Fibroblast of villous mesenchyme (primary cell): ENCODE measurements at places on chromosomes 3 and 15. TPM values are rescaled to one million over a fixed set of nuclear protein-coding genes. Genes with fewer than 3 reads are reported as not detected.
A peak's percentile ranks its signal among the peaks of the same experiment; 100 is the strongest.

DNA sequence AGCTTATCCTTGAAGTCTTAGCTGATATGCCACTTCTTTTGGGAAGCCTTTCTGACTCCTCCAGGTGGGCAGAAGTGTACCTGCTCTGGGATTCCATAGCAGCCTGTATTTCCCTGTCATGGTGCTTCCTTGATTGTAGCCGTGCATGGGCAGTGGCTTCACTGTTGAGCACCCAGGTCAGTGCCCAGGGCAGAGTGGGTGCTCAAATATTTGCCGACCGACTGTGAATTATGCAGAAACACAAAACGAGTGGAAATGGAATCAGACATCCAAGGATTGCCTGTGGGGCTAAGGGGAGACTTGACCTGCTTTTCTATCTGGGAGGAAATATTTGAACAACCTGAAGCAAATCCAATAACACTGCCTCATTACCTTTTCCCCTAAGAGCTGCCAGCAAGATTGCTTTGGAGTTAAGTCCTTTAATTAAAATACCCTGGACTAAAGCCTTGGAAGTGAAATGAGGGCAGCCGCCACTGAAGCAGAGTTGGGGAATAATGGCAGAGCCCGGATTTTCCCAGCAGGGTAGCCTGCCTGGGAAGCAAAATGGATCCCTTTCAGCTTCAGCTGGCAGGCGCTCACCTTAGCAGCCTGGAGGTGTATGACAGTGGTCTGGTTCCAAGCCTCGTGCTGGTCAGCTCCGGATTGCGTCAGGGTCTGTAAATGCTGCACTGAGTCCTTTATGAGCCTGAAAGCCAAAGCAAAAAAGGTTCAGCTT lies 14.9 kb downstream of the ACOX2 start:
- no peak for DNase-seq

TMC3 gene
- not detected in 2 replicates for total RNA-seq

STAB1 gene
- total RNA-seq = under 0.01 and 0.43 TPM in 2 replicates

GRCh38 chr3:161358488-161358887 lies 12.8 kb downstream of the SPTSSB start:
- no peak for DNase-seq

PTH1R gene
- total RNA-seq = 2.3 and 2.6 TPM in 2 replicates

KNG1 gene
- not detected in 2 replicates for total RNA-seq

DNA sequence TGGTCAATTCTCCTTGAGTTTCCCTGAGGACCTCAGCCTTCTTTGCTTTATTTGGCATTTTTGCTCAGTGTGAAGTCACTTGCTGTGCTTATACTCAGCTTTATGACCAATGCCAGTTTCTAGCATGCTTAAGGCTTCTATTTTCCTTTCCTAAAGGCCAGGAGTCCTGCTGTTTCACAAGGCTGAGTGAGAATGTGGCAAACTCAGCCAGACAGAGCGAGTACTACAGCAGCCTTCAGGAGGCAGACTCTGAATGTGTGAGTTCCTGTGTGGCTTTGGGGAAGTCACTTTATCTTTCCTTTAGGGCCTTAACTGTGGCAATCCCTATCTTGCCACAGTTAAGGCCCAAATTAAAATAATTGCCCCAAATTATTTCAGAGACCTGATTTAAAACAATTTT lies 213.2 kb upstream of the MRPL3 start:
- DNase-seq = no peak

IL12A gene
- total RNA-seq = 0.64 and 2.2 TPM in 2 replicates

DNA sequence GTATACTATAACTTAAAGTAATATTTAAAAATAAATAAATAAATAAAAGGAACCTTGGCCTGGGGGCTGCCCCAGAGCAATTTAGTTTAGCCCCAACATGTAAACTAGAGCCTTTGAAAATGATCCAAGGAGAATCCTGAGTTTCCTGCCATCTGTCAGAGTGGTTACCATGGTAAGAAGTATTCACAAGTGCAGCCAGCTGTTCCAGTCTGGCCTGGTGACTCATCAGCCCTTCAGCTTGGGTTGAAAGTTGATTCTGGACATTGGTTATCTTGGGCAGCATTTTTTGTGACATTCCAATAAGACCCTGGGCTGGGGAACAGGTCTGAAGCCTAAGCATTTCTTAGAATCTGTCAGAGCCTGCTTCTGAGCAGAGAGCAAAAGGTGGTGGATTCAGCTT lies 72.7 kb upstream of the LRTM1 start:
- peak; percentile 86 for DNase-seq

ERC2 gene
- under 0.01 and 0.43 TPM in 2 replicates for total RNA-seq

GRCh38 chr3:98903099-98903498 lies 1.6 kb upstream of the DCBLD2 start:
- no peak for DNase-seq

DNA sequence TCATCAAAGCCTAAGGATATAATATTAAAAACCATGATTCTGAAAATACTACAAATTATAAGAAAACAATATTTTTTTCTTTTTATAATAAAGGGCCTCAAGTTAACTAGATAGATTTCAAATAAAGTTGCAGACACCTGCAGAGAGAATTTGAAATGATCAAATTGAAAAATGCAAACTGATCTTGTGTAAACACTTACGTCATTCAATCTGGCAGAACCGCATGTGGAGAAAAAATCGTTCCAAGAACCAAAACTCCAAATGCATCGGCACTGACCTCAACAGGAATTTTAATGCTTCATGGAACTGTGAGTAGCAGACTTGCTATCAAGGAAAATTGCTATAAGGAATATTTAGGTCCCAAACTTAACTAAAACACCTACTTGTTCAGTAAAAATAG lies 17.2 kb downstream of the CPA3 start:
- DNase-seq = no peak

GRCh38 chr15:45827275-45827674 lies 192.4 kb downstream of the SQOR start:
- no peak for DNase-seq

TRAT1 gene
- total RNA-seq = not detected in 2 replicates

DZIP1L gene
- 51.5 and 52.7 TPM in 2 replicates for total RNA-seq

OSTN gene
- not detected in 2 replicates for total RNA-seq

- DNase-seq = no peak
Observed at GRCh38 chr3:32002561-32003368, 21.2 kb downstream of the ZNF860 start.

EPHB1 gene
- total RNA-seq = 0.32 and 1.3 TPM in 2 replicates
